Breast epithelium (tissue), 4 donors: ENCODE measurements at places on chromosomes 5 and 9. TPM values are rescaled to one million over a fixed set of nuclear protein-coding genes. Genes with fewer than 3 reads are reported as not detected.

GRCh38 chr9:137811283-137811870 lies 66.2 kb upstream of the CACNA1B start:
- no peak for DNase-seq

DNA sequence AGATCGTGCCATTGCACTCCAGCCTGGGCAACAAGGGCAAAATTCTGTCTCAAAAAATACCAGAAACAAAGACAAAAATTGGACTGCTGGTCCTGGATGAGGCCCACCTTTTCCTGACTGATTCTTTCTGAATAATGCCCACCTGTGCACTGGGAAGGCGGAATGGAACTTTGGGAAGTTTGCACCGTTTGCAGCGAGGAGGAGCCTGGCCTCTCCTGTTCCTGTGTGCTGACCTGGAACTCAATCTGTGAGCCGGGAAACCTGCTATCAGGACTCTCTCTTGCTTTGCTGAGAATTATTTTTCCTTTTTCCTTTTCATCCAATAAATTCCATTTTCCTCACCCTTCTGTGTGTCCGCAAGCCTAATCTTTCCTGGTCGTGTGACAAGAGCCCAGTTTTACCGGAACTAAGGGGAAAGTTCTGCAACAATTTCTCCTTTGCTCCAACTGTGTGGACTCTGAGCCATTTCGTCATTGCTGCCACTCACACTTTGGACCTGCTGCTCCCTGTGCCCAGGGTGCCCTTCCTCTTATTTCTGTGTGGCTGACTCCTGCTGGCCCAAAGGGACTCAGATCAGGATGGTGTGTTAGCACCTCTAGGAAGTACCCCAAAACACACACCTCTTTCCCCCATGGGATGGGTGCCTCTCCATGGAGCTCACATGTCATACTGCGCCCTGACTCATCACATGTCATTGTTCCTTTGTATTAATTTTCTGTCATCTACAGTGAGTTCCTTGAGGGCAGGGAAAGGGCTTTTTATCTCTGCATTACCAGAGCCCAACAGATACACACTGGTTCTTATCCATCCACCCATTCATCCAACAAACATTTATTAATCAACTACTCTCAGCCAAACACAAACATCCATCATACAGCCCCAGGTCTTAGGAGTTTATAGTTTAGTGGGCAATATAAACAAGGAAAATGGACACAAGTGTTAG lies 4.7 kb upstream of the GLRX start:
- no peak for DNase-seq

DNA sequence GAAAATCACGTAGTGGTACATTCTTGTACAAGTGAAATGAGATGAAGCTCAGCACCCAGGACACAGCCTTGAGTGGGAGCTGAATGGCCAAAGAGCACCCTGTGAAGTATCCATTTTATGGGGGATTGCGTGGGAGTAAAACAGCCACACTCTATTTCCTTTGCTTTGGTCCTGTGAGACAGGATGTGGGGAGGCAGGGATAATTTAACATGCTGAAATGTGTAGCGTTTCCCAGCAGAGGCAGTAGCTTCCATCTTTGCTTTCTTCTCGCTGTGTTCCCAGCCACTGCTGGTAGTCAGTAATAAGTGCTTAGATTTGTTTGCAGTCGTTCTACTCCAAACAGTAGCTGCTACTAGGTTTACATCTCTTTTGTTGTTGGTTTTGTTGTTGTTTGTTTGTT lies 4.4 kb downstream of the IL31RA start:
- no peak for DNase-seq

- no peak for DNase-seq
Observed at GRCh38 chr5:52844885-52845284, 57.2 kb downstream of the ITGA1 start.

DNA sequence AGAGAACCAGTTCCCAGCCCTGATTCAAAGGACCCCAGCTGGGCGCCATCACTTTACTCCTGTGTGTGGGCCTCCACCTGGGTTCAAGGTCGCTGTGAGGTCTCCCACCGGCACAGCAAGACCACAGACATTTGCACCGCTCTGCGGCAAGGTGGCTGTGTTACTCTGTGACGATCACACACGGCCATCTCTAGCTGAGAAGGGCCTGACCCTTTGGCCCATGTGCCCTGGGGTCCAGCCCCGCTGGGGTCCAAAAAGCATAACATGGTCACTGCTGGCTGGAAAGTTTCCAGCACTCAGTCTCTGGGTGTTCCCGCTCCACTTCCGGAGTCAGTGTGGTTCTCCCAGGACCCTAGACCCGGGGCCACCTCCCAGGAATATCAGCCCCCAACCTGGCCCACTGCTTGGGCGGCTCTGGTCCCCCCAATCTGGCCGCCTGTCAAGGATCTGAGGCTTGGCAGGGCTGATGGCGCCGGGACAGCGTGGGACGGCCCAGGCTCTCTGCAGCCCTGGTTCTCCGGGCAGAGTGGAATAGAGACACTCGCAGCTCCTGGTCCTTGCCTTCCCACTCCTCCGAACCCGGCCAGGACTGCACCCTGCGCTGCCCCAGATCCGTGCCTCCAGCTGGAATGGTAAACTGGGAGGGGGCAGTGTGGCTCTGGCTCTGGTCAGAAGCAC lies 3.9 kb upstream of the LMX1B start:
- no peak for DNase-seq

DNA sequence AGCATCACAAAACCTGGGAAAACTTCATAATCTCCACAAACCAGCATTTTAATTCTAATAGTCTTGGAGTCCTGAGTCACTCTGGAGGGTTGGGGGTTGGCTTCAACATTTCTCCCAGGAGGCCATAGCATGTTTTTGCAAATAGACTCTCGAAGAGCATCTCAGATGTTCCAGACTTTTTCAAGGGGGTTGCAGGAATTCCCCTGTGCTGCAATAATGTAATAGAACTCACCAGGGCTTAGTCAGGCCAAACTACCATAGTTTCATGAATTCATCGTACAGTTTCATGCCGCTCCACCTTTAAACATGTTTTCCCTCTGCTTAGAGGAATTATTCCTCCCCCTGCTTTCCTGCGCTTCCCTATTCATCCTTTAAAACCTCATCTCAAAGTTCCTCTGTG lies 499.5 kb upstream of the KLF4 start:
- DNase-seq, result no peak

GRCh38 chr9:70635790-70636189 lies 221.3 kb upstream of the KLF9 start:
- no peak for DNase-seq

GRCh38 chr5:149224282-149224681 lies 47.4 kb upstream of the AFAP1L1 start:
- DNase-seq, result no peak

DNA sequence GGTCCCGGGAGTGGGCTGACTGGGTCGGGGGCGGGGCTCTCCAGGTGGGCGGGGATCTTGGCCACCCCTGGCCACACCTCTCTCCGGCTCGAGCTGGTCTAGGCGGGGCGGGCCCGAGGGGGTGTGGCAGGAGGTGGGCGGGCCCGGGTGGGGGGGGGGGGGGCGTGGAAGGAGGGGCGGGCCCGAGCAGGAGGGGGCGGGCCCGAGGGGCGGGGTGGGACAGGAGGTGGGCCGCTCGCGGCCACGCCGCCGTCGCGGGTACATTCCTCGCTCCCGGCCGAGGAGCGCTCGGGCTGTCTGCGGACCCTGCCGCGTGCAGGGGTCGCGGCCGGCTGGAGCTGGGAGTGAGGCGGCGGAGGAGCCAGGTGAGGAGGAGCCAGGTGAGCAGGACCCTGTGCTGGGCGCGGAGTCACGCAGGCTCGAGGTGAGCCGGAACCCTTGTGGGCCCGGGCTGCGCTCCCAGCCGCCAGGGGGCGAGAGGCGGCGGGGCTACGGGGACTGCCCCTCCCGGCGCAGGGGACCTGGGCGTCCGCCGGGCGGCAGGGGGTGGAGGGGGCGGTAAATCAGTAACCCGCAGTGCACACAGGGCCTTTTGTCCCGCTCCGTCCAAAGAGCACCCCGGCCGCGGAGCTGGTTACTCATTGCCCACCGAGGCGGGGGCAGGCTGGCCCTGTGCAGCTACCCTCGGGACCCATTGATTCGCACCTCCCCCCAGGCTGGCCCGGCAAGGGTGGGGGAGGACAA lies at the start of gene FGFR4:
FGFR4 (plus strand) TSS at position 262 of the 744 bp plus-strand sequence. CDS start 2,688 bp downstream, outside the sequence.
- peak; percentile 76 for DNase-seq

GRCh38 chr5:9329125-9329524 lies 216.8 kb downstream of the SEMA5A start:
- DNase-seq, result no peak

GRCh38 chr5:151068433-151069197 lies 12.2 kb downstream of the TNIP1 start:
- DNase-seq, result no peak

GRCh38 chr5:37436146-37436934 lies 57.2 kb downstream of the WDR70 start:
- DNase-seq, result no peak

The SPINK13 gene
- 0.48 TPM for total RNA-seq

The C5orf63 gene
- total RNA-seq, result 5.6 TPM

The NR6A1 gene
- 5.3 TPM for total RNA-seq

The REXO4 gene
- total RNA-seq, result 14.2 TPM
